AG08396 (cell line): ENCODE measurements at places on chromosomes 12 and 14.

- DNase-seq, result peak; percentile 92
Observed at GRCh38 chr14:34059925-34060650, 109.2 kb upstream of the EGLN3 start.

DNA sequence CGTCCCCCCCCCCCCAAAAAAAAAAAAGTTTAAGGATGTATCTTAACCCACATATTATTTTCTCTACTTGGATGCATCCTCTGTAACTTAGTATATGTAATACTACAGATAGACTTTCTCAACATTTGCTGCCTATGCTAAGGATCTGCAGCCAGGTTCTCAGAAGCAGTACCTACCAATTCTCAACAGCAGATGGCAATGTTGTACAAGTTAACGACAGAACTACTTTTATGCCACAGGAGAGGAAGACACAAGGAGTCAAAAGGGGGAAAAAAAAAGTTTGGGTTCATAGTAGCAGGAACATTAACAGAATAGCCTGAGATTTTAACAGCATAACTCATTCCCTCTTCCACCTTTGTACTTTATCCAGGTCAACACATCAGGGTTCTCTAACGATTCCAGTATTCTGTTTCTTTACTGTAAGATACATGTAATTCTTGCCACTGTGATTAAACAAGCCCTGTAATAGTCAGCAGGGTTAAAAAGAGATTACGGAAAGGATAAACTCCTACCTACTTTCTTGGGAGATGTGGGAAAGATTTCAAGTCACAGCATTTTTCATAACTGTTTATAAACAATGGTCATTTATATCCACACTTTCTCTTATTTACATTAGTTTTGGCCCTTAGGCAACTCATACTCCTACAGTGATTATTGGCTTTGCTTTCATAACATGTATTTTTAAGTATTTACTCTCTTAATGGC, 5.7 kb upstream of the NEK9 start:
- DNase-seq, result peak; percentile 42

- peak; percentile 14 for DNase-seq
Observed at GRCh38 chr12:2494486-2495192, 300.1 kb upstream of the FKBP4 start.

GRCh38 chr12:129635021-129635685, 268.7 kb downstream of the TMEM132D start:
- DNase-seq, result no peak

- no peak for DNase-seq
Observed at GRCh38 chr12:59559696-59560095, 36.1 kb upstream of the SLC16A7 start.

GRCh38 chr12:67067453-67068203, 201.5 kb upstream of the CAND1 start:
- no peak for DNase-seq

- no peak for DNase-seq
Observed at GRCh38 chr12:50203691-50204090, 36.5 kb upstream of the CERS5 start.

- no peak for DNase-seq
Observed at GRCh38 chr12:9872742-9873141, 3.6 kb upstream of the CLEC2B start.
